Stimulated activated CD4-positive, alpha-beta T cell treated with anti-CD3 and anti-CD28 coated beads, Interleukin-1b, Interleukin-23, amount 100 ng/mL, for 48 hours (primary cell): ENCODE measurements at places on chromosomes 12 and 14.

GRCh38 chr12:19515179-19515578 is 75.9 kb downstream of the AEBP2 start:
- no peak for DNase-seq

- DNase-seq: no peak
Observed at GRCh38 chr14:23430723-23431085, 4.8 kb downstream of the MYH7 start.

- peak; percentile 59 for DNase-seq
Observed at GRCh38 chr12:124916374-124917134, 2.1 kb upstream of the UBC start.

DNA sequence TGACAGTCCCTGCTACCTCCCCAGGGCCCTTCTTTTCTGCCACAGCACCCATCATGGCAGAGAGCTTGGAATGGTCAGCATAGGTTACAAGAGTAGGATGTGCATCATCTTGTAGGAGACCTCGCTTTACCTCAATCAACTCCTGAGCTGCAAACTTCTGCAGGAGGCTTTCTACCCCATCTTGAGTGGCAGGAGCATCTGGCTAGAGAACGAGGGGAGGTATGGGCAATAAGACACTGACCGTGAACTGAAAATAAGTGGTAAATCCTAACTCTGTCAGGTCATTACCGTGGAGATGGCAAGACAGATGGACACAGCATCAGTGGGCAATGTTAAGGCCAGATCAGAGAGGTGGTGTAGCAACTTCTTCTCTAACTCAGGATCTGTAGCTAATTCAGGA is 7.8 kb downstream of the METTL3 start:
- no peak for DNase-seq

- no peak for DNase-seq
Observed at GRCh38 chr12:1319212-1319611, 275.2 kb downstream of the FBXL14 start.

DNA sequence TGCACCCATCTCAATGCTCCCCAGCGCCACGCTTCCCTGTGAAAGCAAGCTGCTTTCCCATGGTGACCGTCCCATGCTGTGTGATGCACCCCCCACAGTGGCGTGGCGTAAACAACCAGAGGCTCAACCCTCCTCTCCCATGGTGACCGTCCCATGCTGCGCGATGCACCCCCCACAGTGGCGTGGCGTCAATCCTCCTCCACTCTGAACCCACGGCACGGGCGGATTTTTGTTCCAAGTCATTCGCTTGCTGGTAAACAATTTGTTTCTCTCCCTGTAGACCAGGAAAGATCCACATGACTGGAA is 8.9 kb downstream of the STX2 start:
- no peak for DNase-seq

DNA sequence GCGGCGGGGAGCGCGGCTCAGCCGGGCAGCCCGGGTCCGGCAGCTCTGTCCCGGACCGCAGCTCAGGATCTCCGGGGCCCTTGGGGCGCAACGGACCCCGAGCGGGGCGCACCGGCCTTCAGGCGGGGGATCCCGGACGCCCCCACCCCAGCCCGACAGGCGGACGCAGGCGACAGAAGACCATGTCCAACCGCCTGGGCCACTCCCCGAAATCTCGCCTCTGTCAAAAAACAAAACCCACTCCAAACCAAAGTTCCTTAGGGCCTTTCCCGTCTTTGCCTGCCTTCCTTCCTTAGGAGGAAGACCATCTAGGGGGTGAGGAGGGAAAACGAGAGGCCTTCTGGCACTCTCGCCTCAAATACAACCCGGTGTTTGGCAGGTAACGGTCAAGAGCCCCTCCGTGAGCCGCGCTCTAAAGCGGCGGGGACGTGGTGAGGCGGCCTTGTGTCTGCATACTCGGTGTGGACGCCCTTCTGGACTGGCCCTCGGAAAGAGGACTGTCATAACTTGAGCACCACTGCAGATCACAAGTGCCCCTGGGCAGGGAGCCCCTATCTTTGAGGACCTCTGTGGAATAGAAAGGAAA is 604 bp downstream of the HCFC2 start:
- DNase-seq: no peak

- DNase-seq: no peak
Observed at GRCh38 chr12:101474711-101475386, at the start of gene SPIC. SPIC (plus strand) TSS chr12:101475336; CDS start chr12:101476905, 1,569 bp downstream.

DNA sequence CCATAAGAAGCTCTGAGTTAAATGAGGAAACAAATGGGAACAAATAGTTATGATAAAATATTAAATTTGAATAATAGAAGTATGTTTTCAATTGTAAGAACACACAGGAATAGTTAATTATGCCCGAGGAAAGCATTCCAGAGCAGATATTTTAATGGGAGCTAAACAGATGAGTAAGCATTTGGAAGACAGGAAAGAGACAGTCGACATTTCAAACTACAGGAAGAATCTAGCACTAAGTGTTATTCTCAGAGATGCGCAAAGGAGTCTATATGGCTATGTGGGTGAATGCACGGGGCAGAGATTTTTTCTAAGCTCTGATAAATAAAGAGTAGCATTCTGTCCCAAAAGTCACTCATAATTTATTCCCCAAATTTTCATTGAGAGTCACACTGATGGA is 64.5 kb upstream of the SSTR1 start:
- DNase-seq: no peak
